ENCODE measurements at places on chromosomes 2 and 18. TPM values are rescaled to one million over a fixed set of nuclear protein-coding genes. Genes with fewer than 3 reads are reported as not detected.

The ATIC gene
- 21.2 TPM for total RNA-seq

The NLRC4 gene
- total RNA-seq, result not detected

The TSPYL6 gene
- total RNA-seq, result not detected

The SLC19A3 gene
- total RNA-seq, result 2.1 TPM

The CIDEA gene
- not detected for total RNA-seq

The COL4A3 gene
- 0.18 TPM for total RNA-seq

The REG1A gene
- total RNA-seq, result not detected
